Mesothelial cell of epicardium (in vitro differentiated cells): ENCODE measurements at places on chromosomes 3 and 15.

DNA sequence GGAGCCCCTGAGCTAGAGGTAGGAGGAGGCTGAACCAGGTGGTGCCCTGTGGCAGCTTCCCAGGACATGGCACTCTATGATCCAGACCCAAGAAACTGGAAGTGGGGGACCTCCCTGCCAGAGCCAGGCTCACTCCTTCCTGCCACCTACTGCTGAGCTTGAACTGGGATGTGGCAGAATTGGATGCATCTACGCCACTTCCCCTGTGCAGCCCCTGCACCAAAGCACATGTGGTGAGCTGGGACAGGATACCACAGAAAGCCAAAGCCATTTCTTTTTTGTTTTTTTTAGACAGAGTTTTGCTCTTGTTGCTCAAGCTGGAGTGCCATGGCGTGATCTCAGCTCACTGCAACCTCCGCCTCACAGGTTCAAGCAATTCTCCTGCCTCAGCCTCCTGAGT lies 518.0 kb upstream of the PPP2R3A start:
- no peak overlapping the region for H3K4me3 ChIP-seq
- peaks cover 13% of the 10 kb centered on the region for H3K27me3 ChIP-seq
- H3K4me1 ChIP-seq: no peaks in the 10 kb centered on the region
- DNase-seq: no peak

DNA sequence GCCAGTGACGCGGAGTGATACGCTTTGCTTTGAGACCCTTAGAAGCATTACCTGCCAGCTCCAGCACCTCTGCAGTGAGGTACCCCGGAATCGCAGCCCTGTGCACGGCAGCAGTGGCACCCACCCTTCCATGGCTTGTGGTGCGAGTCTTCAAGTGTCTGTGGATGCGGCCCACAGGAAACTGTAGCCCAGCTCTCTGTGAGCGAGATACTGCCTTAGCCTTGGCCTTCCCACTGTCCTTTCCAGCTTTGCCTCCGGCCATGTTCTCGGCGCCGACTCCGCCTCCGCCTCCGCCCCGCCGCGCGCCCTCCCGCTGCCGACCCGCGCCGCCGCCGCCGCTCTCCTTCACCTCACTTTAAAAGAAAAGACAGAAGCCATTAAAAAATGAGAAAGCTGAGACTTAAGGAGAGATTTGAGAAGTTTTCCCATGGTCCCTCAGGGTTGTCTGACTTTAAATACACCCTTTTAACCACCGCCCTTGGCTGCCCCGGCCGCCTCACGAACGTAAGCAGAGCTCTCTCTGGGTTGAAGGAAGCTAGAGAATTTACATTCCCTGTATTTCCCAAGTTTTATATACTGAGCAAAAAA lies 78.5 kb upstream of the FAM174B start:
- H3K27ac ChIP-seq: peak overlapping the region; percentile 97
- H3K36me3 ChIP-seq: peaks cover 10% of the 10 kb centered on the region
- H3K27me3 ChIP-seq: no peaks in the 10 kb centered on the region
- peaks cover 6% of the 10 kb centered on the region for H3K4me1 ChIP-seq
- no peak for DNase-seq

DNA sequence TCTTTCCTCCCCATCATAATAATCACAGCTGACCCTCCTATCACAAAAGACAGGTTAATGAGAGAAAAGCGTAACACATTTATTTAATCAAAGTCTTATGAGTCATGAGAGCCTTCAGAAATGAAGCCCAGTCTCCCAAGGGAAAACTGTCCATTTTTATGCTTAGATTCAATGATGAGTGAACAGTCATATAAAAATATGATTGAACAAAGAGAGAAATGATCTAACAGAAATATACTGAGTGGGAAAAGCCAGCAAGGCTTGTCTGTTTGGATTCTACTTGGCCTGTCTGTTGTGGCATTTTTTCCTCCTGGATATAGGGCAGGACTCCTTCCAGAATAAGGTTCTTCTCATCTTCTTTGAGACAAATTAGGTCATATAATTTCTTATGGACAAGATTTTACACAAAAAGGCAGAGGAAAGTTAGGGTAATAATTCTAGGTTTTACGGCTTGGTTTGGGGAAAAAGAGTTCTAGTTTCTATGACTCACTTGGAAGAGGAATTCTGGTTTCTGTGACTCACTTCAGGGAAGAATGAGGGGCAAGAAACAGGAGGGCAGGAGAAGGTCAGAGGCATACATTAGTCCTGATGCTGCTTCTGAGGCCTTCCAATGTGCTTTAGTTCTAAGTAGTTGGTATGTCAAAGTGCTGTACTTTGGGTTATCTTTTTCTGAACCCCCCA lies 534.2 kb downstream of the ZIC1 start:
- no peaks in the 10 kb centered on the region for H3K36me3 ChIP-seq
- no peak overlapping the region for H3K27ac ChIP-seq
- peaks cover 18% of the 10 kb centered on the region for H3K4me1 ChIP-seq

- H3K27me3 ChIP-seq: no peaks in the 10 kb centered on the region
- no peak overlapping the region for H3K27ac ChIP-seq
- DNase-seq: no peak
- peaks cover 58% of the 10 kb centered on the region for H3K36me3 ChIP-seq
- no peak overlapping the region for H3K4me3 ChIP-seq
Measured at GRCh38 chr3:149832086-149832485, 19.1 kb downstream of the RNF13 start.

DNA sequence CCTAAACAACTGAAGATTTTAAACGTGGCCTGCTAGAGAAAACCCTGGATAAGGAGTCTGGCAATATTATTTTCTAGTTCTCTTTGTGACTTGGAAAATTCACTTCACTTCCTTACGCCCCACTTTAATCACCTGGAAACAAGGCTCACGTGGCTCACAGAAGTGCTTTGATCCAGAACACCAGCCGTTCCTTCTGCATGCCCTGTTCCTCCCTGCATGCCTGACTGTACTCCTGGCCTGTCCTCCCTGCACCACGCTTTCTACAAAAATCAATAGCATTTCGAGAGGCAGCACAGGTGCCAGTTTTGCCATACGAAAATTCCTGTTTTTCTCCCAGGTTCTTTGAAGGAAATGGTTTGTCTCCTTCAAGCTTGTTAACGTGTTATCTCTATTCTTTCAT lies 474.2 kb upstream of the RGMA start:
- peaks cover 44% of the 10 kb centered on the region for H3K27me3 ChIP-seq
- H3K4me3 ChIP-seq: no peak overlapping the region
- H3K27ac ChIP-seq: no peak overlapping the region
- H3K36me3 ChIP-seq: no peaks in the 10 kb centered on the region

DNA sequence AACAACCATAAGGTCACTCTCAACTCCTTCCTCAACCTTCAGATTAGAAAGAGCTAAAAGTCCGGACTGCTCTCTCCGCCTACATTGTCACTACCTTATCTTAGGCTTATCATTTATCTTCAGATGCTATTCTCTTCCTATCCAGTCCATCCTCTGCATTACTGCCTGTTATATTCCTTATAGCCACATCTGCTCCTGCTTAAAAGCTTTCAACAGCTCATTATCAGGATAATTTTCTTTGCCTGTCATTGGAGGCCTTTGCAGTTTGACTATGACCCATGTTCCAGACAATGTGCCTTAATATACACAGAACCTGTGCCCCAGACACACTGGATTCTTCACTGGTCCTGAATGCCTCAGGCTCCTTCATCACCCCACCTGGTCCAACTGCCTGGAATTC lies 184.1 kb upstream of the SETMAR start:
- H3K36me3 ChIP-seq: no peaks in the 10 kb centered on the region
- H3K27me3 ChIP-seq: peaks cover 9% of the 10 kb centered on the region
- no peak overlapping the region for H3K27ac ChIP-seq
- no peaks in the 10 kb centered on the region for H3K4me1 ChIP-seq
- DNase-seq: no peak

GRCh38 chr15:63603516-63603915 lies 6.3 kb downstream of the FBXL22 start:
- H3K27ac ChIP-seq: no peak overlapping the region
- no peak overlapping the region for H3K4me3 ChIP-seq
- H3K4me1 ChIP-seq: peaks cover 11% of the 10 kb centered on the region
- peaks cover 56% of the 10 kb centered on the region for H3K27me3 ChIP-seq

DNA sequence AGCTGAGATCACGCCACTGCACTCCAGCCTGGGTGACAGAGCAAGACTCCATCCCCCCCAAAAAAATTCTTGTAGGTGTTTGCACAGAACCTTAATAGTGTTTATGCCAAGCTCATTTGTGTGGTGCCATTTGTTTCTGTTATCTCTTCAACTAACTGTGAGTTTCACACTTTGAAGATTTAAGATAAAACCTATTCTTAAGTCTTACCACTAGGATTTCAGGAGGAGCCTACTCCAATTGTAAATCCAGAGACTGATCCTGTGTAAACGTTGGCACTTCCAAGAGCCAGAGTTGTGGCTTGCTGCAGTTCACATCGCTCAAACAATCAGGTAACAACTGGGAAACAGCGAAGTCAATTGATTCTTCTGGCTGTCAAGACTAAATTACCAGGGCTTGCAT lies 242.4 kb upstream of the SATB1 start:
- H3K4me3 ChIP-seq: no peak overlapping the region
- DNase-seq: no peak
- H3K36me3 ChIP-seq: no peaks in the 10 kb centered on the region
- no peaks in the 10 kb centered on the region for H3K27me3 ChIP-seq
- H3K4me1 ChIP-seq: peaks cover 6% of the 10 kb centered on the region

DNA sequence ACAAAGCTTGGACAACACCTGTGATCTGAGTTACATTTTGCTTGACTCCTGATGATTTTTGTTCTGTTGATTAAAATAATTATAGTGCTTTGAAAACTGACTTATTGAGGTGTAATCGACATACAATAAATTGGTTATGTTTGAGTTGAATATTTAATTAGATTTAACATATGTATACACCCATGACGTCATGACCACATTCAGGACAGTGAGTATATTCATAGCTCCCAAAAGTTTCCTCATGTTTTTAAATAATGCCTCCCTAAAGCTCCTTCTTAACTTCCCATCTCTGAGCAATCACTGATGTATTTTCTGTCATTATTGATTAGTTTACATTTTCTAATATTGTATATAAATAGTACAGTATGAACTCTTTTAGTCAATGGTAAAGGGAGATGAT lies 801.2 kb downstream of the PDCD6IP start:
- no peak overlapping the region for H3K27ac ChIP-seq
- H3K4me1 ChIP-seq: no peaks in the 10 kb centered on the region
- no peaks in the 10 kb centered on the region for H3K36me3 ChIP-seq
- no peak for DNase-seq

DNA sequence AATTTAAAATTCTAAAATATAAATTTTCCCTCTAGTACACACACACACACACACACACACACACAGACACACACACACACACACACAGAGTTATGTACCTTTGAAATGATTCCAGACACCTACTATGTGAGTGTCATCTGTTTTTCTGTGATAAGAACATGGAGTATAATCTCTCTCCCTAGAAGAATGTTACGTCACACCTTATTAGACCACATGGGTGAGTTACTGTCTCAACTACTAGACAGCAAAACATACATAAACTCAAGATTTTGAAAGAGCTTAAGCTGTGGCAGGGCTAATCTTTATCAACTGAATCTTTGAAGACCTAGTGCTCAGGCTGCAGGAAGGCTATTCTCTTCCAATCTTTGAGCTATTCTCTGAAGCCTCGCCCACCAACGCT lies 385.9 kb upstream of the BCHE start:
- no peak overlapping the region for H3K4me3 ChIP-seq
- no peak overlapping the region for H3K27ac ChIP-seq
- H3K27me3 ChIP-seq: no peaks in the 10 kb centered on the region
- H3K36me3 ChIP-seq: no peaks in the 10 kb centered on the region
- H3K4me1 ChIP-seq: no peaks in the 10 kb centered on the region
- no peak for DNase-seq

- H3K27me3 ChIP-seq: peaks cover 5% of the 10 kb centered on the region
- H3K4me3 ChIP-seq: no peak overlapping the region
- DNase-seq: no peak
- no peaks in the 10 kb centered on the region for H3K36me3 ChIP-seq
- no peak overlapping the region for H3K27ac ChIP-seq
Measured at GRCh38 chr3:24480497-24480896, 14.2 kb downstream of the THRB start.
